ENCODE measurements at places on chromosomes 6 and 20. TPM values are rescaled to one million over a fixed set of nuclear protein-coding genes. Genes with fewer than 3 reads are reported as not detected.

Gene HLA-DOA
- not detected for total RNA-seq

GRCh38 chr6:116409756-116410155, 39.0 kb downstream of the DSE start:
- DNase-seq: no peak

Gene RFX6
- total RNA-seq: not detected

- no peak for DNase-seq
These were observed 13.0 kb upstream of the MATN4 start for GRCh38 chr20:45320948-45321595.

Gene MAK
- not detected for total RNA-seq

- no peak for DNase-seq
These were observed 223.8 kb upstream of the ECI2 start for GRCh38 chr6:4359108-4359730.

All from epithelial cell of proximal tubule (primary cell).